G401 (cell line): ENCODE measurements at places on chromosomes 7 and 10.

DNA sequence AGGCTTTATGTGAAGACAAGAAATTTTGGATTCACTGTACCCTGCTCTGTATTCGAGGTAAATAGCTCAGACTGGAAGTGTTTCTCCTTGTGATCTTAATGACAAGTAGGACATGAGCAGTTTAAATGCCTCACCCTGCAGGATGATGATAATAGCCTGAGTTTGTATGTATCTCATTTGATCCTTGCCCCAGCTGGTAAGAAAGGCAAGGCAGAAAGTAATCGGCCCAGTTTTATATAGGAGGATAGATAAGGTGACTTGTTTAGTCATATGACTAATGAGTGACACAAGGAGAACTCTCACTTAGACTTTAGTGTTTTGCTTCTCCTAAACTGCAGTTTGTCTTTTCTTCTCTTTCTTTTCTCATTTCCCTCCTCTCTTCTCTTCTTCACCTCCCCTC is 372.6 kb downstream of the PHF14 start:
- DNase-seq: no peak

GRCh38 chr10:117107238-117107637 is 30.8 kb downstream of the VAX1 start:
- no peak for DNase-seq

DNA sequence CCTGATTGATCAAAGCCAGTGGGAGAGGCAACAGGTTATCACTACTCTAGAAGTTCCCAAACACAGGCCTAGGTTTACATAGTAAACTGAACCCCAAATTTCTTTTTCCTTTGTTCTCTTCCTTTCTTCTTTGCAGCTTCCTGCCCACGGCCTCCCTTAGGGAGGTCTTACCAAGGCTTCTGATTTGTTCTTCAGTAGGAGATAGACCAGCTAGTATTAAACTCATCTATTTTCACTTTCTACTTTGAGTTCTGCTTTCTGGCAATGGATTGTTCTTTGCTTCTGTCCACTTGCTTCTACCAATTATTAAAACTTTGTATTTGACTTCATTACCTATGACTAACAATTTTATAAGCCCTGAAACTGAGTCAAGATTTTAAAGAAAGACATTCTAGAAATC is 251.2 kb upstream of the FZD1 start:
- no peak for DNase-seq

DNA sequence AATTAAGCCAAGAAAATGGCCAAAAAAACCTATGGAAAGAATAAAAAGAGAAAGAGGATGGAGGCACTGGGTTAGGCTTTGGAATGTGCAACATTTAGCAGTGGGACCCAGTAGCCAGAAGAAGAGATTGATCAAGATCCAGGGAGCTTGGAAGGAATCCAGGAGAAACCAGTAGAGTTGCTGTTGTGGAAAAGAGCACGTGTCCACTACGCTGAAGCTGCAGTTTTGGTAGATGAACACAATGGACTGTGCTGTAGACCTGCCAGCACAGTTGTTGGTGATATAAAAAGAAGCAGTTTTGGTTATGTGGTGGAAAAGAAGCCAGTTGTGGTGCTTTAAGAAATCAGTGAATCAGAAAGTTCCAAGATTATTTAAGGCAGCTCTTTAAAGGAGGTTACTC is 802.2 kb upstream of the POM121L12 start:
- no peak for DNase-seq

DNA sequence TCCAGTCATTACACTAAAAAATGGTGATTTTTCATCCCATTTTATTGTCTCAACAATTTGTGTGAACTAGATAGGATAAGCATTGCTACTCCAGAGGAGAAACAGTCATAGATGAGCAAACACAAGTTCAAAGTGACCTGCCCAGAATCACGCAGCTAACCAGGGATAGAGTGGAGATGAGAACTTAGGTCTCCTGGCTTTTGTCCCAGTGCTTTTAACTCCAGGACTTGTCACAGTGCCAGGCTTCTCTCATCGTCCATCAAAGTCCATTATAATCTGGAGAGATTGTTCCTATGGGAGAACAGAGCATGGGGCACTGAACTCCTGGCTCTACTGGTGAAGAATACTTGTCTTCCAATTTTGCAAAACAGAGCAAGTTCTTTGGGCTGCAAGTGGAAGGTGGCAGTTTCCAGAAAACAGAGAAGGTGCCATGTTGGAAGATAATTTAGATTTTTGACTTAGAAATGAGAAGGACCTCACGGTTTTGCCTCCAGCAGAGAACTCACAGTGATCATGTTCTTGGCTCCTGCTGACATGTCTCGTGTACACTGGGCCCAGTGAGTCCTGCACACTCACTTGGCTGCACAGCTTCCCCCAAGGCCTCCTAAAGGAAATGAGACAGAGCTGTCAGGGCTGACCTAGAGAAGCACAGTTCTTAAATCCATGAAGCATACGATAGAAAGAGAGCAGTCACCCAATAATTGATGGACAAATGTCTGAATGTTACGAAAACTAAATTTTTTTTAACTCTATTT is 322.9 kb upstream of the NRP1 start:
- no peak for DNase-seq

- DNase-seq: no peak
Observed at GRCh38 chr7:6385110-6385781, 62.5 kb downstream of the DAGLB start.

- DNase-seq: no peak
Observed at GRCh38 chr7:137003566-137003965, 135.1 kb downstream of the CHRM2 start.

DNA sequence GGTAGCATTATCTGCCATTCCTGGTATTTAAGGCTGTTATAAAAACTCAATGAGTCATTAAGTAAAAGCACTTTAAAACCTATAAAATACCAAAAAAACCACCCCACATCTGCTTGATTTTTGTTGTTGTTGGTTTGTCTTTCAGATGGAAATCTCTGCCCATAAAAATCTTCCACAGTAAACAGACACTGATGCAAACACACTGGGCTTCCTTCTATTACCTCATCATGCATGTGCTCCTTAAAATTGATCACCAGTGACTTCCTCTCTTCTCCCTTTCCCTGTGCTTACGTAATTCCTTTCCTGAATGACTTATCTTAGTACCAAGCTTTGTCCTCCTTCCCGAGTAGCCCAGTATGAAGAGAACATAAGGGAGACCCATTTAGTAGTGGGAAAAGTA is 167.2 kb downstream of the EVX1 start:
- no peak for DNase-seq

GRCh38 chr10:34386921-34387320 is 428.2 kb downstream of the PARD3 start:
- DNase-seq: no peak

GRCh38 chr10:49243610-49244283 is 55.2 kb upstream of the C10orf71 start:
- no peak for DNase-seq

DNA sequence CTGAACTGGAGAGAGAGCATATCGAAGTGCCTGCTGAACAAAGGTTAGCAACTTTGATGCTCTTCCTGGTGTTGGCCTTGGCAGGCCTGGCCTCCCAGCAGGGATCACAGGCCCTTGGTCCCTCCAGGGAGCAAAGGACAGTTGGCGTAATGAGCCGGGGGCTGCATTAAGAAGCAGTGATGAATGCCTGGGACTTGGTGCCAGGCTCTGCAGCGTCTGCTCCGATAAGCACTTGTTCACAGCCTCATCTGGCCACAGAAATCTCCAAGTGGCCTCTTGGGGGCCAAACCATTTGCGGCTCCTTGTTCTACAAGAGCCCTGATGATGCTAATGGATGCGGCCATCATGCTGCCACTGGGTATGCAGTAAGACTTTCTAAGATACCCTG is 31.8 kb downstream of the CRHR2 start:
- no peak for DNase-seq

DNA sequence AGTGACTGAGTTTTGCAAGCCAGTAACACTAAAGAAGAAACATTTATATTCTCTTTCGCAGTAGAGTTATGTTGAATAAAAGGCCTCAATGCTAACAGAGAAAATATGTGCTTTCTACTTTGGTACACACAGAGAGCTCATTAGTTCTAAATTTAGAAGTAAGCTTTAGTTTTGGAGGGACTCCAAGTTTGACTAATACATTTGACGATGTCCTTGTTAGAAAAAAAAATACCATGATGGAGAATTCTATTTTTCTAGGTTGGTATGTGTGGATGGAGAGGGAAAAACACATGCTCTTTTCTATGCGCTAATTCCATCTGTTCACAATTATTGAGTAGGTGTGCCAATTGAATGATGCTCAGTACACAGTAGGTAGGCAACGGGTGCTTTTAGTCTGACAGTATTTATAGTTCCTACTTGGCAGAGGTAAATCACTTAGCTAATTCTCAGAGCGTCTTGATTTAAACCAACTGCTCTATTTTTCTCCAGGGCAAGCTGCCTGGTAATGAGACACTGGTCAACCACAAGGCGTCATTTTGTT is 327.2 kb upstream of the AKR1E2 start:
- DNase-seq: peak; percentile 79

- no peak for DNase-seq
Observed at GRCh38 chr7:51060536-51060935, 256.1 kb downstream of the COBL start.

DNA sequence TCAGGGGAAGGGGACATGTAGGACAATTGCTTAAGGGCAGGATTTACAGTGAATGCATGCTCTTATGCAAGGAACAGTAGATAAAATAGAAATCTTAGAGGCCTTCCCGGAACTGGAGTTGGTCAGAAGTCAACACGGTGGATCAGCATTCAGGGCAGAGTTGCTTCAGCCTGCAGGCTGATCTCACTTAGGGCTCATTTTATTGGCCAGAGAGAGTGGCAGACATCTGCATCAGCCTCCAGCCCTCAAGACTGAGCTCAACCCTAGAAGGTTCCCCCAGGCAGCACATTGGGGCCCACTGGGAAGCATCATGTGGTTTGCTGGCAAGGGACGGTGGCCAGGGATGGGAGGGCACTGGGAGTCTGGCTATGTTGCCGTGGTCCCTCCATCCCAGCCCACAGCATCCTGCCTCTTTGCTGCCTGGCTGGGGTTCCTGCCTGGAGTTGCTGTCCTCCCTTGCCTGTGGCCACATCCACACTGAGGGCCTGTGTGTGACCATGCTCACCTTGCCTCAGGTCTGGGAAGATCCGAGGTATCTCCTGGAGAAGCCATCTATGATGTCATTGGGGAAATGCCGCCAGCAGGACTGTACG is 13.0 kb downstream of the SCART1 start:
- DNase-seq: no peak

- DNase-seq: peak; percentile 63
Observed at GRCh38 chr10:18378766-18379165, 238.5 kb downstream of the CACNB2 start.

GRCh38 chr7:2068693-2069471 is 163.9 kb downstream of the MAD1L1 start:
- no peak for DNase-seq

GRCh38 chr7:158704524-158705233 is at the start of gene NCAPG2:
TSS of gene NCAPG2 (minus strand) at chr7:158704804. CDS start at chr7:158701899, 2,905 bp downstream.
- DNase-seq: peak; percentile 97

GRCh38 chr10:122733931-122734665 is 34.5 kb upstream of the C10orf120 start:
- no peak for DNase-seq

DNA sequence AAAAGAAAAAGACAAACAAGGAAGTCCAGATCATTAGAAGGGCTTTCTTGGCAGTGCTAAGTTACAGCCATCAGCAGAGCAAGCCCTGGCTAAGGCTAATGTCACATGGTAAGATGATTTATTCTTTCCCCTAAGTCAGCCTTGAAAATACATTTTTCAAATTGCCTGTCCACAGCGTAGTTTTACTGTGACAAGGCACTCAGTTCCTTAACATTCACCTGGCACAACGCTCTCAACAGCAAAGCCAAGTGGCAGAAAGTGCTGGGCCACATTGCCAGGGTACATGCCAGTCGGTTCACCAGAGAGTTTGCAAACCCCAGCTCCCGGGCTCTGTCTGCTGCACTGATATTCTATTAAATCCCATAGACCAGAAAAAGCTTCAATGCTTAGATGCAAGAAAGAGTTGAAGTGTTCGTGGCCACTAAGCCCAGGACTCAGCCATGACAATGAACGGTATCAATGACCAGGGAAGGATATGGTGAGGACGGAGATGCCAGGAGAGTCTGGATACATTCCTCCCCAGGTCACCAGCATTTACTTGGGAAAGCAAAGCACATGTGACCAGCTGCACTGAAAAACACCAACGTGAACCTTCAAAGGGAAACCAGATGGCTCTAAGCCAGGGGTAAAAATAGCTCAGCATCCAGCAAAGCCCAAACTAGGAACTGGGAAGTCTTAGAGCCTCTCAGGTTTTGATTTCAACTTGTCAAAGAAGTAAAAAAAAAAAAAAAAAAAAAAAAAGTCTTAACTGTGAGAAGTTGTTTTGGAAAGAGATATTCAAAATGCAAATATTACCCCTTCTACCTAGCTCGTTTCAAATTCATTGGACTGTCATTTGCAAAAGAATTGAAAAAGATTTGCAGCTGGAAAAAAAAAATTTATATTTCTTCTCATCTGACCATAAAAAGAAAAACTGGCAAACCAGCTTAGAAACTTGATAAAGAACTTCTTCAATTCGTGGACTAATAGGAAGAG is 23.9 kb upstream of the MPP7 start:
- DNase-seq: peak; percentile 84

DNA sequence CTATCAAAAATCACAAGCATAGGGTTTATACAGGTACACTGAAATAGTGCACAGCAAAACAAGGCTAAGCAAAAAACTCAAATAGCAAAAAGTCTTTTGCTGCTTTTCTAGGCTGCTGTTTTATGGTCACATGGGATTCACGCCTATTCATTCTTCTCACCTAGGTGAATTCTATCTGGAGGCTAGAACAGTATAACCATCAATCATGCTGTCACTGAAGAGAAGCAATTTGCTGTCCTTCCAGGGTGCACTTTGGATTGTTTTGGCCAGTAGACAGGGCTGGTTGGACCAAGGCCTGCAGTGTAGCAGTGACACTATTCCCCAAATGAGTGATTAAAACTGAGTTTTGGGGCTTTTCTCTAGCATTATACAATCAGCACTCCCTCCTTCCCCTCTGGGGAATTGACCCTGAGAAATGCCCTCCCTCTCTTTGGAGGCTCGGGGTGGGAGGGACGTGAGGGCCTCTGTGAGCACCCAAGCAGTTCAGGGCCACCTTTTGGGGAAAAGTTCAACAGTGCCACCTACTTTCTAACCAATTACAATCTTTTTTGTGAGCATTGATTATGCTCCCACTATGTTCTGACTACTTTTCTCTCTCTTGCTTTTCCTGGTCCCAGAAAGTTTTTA is 16.2 kb upstream of the SND1 start:
- no peak for DNase-seq

- no peak for DNase-seq
Observed at GRCh38 chr10:126373972-126374371, 14.3 kb downstream of the ADAM12 start.

- no peak for DNase-seq
Observed at GRCh38 chr7:27199849-27200760, at the start of gene HOXA13. TSS of gene HOXA13 (minus strand) at chr7:27200091. CDS start at chr7:27200077, 14 bp downstream.

DNA sequence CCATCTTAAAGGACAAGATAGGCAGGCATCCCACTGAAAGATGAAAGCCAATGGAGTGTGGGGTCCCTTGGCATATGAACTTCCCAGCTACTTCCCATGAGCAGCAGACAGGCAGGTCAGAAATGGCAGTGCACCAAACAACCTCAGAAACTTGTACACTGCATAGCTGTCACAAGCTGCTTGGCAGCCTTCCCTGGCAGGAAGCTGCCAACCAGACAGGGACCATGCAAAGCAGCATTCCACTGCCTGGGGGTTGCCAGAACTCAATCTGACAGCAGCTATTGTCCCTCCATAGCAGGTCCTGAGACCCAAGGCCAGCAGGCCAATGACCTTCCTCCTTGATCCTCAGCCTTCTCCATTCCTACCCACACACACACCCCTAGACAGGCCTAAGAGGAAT is 139.5 kb downstream of the PLCE1 start:
- DNase-seq: peak; percentile 20
